ENCODE measurements at places on chromosomes 16 and 17.

GRCh38 chr17:3972281-3972731 lies 8.1 kb upstream of the ATP2A3 start:
- no peak for DNase-seq

GRCh38 chr16:56102183-56102686 lies 89.1 kb upstream of the GNAO1 start:
- DNase-seq = peak; percentile 62

GRCh38 chr16:85179344-85180046 lies 67.2 kb upstream of the CIBAR2 start:
- DNase-seq = no peak

DNA sequence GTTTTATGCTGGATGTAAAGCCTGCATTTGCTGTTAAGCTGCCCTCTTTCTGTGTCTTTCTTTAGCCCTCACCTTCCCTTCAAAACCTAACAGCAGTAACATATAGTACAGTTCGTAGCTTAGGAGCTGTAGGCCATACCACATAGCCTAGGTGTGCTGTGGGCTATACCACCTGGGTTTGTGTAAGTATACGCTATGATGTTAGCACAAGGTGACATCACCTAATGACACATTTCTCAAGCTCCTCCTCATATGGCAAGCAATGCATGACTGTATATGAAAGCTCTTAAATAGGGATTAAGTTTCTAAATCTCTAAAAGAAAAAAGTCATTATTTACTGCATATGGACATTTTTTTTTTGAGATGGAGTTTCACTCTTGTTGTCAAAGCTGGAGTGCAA lies 57.8 kb upstream of the TMEM97 start:
- DNase-seq = no peak

- peak; percentile 78 for DNase-seq
Measured at GRCh38 chr16:81266680-81267095, 28.2 kb downstream of the BCO1 start.

DNA sequence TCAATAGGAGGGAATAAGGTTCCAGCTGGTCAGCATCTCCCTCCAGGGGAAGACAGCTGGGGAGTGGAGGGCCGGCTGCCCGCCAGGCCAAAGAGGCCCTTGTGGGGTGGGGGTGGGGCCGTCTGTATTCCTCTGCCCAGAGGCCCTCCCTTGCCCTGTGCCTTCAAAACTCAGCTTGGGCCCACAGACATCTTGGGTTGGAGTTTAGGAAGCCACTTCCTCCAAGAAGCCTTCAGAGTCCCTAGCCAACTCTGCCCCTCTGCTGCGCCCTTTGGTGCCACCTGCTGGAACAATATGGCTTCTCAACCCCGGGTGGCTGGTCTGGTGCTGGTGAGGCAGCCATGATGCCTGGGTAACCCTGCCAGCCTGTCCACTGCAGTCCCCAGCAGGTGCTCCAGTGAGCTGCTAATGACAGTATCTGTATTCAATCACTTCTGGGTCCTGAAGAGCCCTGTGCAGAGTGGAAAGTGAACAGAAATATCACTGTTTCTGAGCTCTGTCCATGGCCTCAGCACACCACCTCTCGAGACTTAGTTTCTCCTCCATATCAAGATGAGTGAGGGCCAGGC lies 16.7 kb downstream of the HSD11B2 start:
- DNase-seq = peak; percentile 85

DNA sequence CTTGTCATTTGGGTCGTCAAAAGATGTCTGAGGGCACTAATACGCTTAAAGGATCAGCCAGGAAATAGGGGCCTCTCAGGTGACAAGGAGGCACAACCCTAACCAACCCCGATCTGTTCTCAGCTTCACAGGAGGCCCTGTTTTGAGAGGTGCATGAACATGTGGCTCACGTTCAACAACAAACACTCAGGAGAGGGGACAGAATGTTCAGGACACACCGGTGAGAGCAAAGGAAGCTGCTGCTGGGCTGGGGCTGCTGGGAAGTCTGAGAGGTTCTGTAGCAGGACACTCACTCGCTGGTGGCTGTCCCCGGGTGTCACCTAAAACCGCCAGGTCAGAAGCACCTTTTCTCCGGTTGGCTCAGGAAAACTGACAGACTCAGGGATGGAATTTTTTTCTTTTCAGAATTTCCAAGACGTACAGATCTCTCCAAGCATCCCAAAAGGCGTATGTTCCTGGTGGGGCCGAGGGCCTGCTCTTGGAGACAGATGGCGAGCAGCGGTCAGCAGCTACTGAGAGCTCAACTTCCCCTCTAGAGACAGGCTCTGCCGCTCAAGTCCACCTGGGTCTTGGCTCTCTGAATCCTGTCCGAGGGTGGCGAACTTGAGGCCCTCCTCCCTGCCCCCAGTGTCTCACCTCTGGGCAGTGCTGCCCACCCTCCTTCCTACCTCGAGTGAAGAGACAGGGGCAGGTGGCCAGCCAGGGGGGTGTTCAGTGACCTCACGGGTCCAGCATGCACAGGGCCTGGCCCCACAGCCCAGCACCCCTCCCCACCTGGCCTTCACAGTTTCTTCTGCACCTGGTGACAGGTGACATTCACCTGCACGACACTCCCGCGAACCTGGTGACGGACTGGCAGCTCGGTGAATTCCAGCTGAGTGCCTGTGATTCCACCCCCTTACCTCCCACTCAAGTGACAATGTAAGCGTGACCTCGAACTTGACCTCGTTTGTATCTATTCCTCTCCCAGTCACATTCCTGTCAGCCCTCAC lies 22.9 kb downstream of the CLUH start:
- DNase-seq = peak; percentile 37

DNA sequence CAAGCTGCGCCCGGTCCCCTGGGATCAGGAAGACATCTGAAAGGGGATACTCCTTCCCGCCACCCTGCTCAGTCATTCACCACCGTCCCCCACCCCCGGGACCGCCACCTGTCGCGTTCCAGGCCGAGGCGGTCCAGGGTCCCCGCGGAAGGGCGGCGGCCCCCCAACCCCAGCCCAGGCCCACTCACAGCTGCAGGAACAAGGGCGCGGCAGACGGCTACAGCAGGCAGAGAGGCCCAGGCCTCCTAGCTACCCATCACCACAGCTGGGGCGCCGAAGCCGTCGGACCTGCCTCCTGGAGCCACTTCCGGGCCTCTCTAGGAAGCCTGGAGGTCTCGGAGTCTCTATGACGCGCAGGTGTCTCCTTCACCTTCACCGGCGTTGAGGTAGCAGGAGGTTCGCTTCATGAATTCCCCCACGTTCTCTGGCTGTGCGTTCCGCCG lies at the start of gene SDR42E1:
Gene SDR42E1, minus strand, starts transcription at position 272 of the 443 bp plus-strand sequence. CDS start 10,612 bp downstream, outside the sequence.
- peak; percentile 83 for DNase-seq

- DNase-seq = no peak
Measured at GRCh38 chr16:49709057-49709456, 146.9 kb downstream of the ZNF423 start.

GRCh38 chr17:50681263-50682200 lies 26.2 kb downstream of the ANKRD40 start:
- DNase-seq = no peak

GRCh38 chr17:51391982-51392654 lies 131.8 kb downstream of the UTP18 start:
- no peak for DNase-seq

- DNase-seq = no peak
Measured at GRCh38 chr17:32673964-32674363, 187.2 kb downstream of the CDK5R1 start.

- DNase-seq = peak; percentile 48
Measured at GRCh38 chr17:46979147-46979863, at the start of gene RPRML. RPRML (minus strand) TSS chr17:46979253; CDS start chr17:46979007, 246 bp downstream.

DNA sequence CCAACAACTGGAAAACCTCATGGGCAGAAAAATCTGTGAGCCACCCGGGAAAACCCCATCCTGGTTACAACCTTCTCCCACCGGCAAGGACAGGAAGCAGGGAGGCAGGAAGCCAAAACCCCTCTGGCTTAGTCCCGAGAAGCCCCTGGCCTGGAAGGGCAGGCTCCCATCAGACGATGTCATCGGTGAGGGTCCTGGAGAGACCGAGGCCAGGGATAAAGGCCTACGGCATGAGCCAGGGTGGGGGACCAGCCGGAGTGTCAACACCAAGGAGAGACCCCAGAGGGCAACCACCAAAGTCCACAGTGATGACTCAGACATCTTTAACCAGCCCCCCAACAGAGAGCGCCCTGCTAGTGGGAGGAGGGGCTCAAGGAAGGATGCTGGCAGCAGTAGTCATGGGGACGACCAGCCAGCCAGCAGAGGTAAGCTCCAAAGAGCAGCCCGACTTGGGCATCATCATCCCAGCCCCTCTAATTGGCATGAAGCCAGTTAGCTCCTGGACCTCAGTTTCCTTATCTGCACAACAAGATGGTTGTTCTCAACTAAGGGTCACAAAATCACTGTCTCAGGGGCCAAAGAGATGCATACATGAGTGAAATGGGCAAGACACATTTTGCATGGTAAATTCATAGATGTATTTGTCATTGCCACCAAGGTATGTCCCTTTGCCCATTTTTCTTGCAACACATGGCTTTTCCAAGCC lies 190.7 kb downstream of the KATNIP start:
- no peak for DNase-seq

- no peak for DNase-seq
Measured at GRCh38 chr16:4214215-4214621, 27.7 kb downstream of the SRL start.

- no peak for DNase-seq
Measured at GRCh38 chr16:58096249-58096648, 32.9 kb downstream of the CFAP20 start.

- DNase-seq = no peak
Measured at GRCh38 chr16:56388209-56388608, 37.1 kb downstream of the AMFR start.

DNA sequence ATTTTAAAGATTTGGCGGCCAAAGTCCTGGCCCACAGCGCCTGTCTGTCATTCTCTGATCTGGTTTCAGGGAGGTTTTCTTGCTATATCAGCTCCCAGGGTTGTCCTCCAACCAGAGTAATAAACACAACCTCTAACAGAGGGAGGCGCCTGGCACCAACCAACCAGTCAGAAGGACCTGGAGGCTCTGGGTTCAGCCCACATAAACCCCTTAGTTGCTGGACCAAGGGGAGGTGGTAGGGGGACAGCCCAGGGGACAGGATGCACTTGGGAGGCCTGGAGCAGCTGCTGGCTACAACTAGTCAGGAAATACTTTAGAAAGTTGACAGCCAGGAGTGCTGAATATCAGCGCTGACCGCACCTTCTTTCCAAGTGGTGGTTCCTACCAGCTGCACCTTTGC lies 41.7 kb upstream of the CDRT4 start:
- DNase-seq = no peak

- DNase-seq = no peak
Measured at GRCh38 chr16:67858500-67858899, 11.0 kb upstream of the CENPT start.

DNA sequence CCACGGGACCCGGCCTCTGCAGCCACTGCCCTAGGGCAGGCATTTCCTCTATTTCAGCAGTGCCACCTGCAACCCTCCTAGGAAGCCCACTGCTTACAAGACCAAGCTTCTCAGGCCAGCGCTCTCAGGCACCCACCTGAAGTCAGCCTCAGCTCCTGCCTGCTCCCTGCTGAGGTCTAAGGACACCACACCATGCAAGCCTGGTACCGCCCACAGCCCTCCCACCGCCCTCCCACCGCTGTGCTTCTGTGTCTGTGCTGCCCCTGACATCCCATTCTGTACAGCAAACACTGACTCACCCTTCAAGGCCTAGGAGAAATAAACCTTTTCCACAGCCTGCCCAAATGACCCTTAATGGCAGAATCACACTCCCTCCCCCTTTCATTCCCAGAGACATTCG lies 6.3 kb downstream of the CLUH start:
- peak; percentile 29 for DNase-seq

- no peak for DNase-seq
Measured at GRCh38 chr17:44130693-44131349, 7.4 kb upstream of the HDAC5 start.

DNA sequence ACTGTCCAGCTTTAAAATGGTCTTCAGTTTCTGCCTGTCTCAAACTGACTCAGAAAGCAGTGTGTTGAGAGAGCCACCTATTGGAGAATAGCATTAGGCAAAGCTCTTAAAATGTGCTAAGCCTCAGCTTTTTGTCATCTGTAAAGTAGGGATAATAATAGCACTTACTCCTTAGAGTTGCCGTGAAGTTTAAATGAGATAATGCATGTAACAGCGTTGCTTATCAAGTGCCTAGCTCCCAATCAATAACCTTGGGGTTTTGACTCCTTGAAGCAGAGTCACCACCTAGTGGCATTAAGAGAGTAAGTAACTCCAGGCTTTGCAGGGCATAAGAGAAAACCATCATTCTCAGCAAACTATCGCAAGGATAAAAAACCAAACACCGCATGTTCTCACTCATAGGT lies 163.3 kb downstream of the HS3ST2 start:
- no peak for DNase-seq

- no peak for DNase-seq
Measured at GRCh38 chr16:67372664-67373063, 20.6 kb downstream of the TPPP3 start.

- no peak for DNase-seq
Measured at GRCh38 chr16:54236773-54237172, 49.8 kb downstream of the IRX3 start.

- DNase-seq = peak; percentile 7
Measured at GRCh38 chr16:72066747-72067146, 3.7 kb downstream of the HPR start.

DNA sequence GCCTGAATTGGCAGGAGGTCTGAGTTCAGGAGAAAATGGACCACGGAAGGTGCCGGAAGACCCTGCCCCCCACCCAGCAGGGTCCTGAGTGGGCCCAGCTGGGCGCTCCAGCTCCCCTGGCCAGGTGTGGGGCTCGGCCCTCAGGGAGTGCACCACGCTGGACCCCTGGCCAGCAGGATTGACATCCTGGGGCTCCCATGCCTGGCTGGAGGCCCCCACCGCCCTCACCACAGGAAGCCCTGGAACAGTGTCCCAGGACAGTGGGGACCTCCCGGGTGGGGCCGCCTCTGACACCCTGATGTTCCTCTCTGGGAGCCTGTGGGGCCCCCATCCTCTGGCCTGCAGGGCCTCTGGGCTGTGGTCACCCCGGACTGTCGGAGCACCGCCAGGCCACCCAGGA lies 28.1 kb upstream of the CACNA1H start:
- no peak for DNase-seq

GRCh38 chr17:2704890-2705248 lies 6.7 kb downstream of the CLUH start:
- DNase-seq = peak; percentile 23

- DNase-seq = no peak
Measured at GRCh38 chr16:9095171-9095570, 3.7 kb downstream of the HAPSTR1 start.

- DNase-seq = no peak
Measured at GRCh38 chr17:31663576-31663975, 195.5 kb downstream of the COPRS start.

GRCh38 chr16:31002862-31003341 lies 7.5 kb downstream of the STX1B start:
- DNase-seq = no peak

GRCh38 chr17:51820252-51820651 lies 338.3 kb downstream of the CA10 start:
- no peak for DNase-seq

GRCh38 chr16:69619514-69619913 lies 53.7 kb downstream of the NFAT5 start:
- no peak for DNase-seq

GRCh38 chr16:76183647-76184046 lies 93.6 kb upstream of the CNTNAP4 start:
- no peak for DNase-seq

- DNase-seq = no peak
Measured at GRCh38 chr17:12485361-12485906, 180.3 kb upstream of the MYOCD start.

All from mucosa of descending colon (tissue), 3 donors.